ENCODE measurements at places on chromosomes 7 and 10.

- no peak for DNase-seq
Measured at GRCh38 chr10:24132741-24133140, 76.2 kb upstream of the KIAA1217 start.

DNA sequence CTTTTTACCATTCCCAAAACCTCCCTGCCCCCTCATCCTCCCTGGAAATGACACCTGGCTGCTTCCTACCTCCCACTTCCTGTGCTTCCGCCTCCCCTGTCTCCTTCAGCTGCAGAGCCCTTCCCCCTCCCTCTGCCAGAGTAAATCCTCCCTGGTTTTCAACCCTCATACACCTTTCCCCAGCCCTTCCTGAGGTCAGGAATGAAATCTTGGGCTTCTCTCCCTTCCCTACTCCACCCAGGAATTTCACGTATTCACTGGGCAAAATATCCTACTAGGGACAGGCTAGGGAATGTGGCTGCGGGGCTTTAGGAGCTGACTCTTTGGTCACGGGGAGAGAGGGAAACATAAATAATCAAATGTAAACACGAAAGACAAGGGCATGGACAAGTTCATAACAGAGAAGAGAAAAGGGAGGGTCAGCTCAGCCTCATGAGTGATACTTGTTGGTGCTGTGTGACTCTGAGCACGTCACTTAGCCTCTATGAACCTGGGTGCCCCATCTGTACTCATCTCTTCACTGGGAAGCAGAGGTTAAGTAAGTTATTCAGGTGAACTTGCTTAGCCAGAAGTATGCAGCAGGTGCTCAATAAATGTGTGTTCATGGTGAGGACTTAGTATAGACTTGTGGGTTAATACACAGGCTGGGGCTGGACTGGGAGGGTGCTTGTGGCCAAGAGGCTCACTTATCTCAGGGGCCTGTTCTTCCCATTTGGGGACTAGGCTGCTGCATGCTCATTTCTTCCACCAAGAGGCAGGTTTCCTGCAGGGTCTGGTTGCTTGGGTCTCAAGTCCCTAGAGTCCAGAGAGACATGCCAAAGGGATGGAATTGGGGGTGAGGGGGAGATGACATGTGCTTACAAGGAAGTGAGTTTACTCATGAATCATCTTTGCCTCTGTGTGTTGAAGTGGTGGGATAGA lies 10.0 kb upstream of the DUSP5 start:
- DNase-seq = no peak

DNA sequence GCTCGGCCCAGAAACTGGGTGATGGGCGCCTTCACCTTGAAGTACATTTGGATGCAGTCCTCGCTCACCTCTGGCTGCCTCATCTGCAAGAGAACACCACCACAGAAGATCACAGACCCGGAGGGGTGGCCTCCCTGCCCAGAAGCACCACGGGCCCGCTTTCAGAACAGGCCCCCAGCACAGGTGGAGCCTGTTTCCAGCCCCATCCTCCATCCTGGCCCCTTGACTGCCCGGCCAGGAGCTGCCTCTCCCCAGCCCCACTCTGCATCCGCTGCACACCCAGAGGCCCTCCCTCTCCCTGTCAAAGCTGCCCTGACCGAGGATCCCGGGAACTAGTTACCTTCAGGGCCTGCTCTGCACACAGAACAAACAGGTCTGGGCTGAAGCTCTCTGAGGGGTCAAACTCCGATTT lies 724 bp downstream of the CFAP46 start:
- DNase-seq = no peak

DNA sequence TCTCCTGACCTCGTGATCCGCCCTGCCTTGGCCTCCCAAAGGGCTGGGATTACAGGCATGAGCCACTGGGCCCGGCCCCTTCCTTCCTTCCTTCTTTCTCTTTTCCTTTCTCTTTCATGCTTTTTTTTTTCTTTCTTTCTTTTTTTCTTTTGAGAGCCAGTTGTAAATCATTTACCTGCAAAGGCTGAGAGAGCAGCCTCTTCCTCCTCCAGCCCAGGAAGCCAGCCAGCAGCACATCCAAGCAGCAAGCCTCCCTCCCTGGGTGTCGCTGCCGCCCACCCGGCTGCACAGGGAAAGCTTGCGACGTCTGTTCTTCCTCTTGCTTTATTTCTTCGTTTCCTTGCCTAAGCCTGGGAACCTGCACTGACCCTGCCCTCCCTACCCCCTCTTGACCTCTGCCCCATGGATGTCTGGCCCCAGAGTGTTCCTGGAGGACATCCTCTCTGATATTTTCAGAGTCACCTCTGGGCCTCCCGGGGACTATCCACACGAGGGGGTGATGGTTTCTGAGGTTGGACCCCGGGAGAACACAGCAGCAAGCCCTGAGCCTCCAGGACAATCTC lies 62.8 kb upstream of the MYL10 start:
- DNase-seq = peak; percentile 17

GRCh38 chr7:149624006-149624405 lies 126.4 kb upstream of the ZNF746 start:
- DNase-seq = no peak

All from anterior cingulate cortex (tissue), 58 donors.